ENCODE measurements at places on chromosomes 1 and 21. TPM values are rescaled to one million over a fixed set of nuclear protein-coding genes. Genes with fewer than 3 reads are reported as not detected.

The NCF2 gene
- total RNA-seq, result 4.3 TPM

The PTPN22 gene
- total RNA-seq, result 54.4 TPM

The LEFTY1 gene
- total RNA-seq, result not detected

The INTS7 gene
- 27.6 TPM for total RNA-seq

The PKLR gene
- total RNA-seq, result 0.14 TPM

The RGS1 gene
- 12.0 TPM for total RNA-seq

The LGR6 gene
- 0.14 TPM for total RNA-seq

The AMPD1 gene
- not detected for total RNA-seq

The SPRR2F gene
- not detected for total RNA-seq

The MYOG gene
- total RNA-seq, result not detected

The CCDC30 gene
- total RNA-seq, result 2.2 TPM

The TMPRSS15 gene
- total RNA-seq, result not detected

The DMRTA2 gene
- not detected for total RNA-seq

The COL18A1 gene
- total RNA-seq, result 4.3 TPM

The EEIG2 gene
- 5.3 TPM for total RNA-seq

The CMPK1 gene
- total RNA-seq, result 128 TPM

The TMEM79 gene
- total RNA-seq, result 11.0 TPM

The TIE1 gene
- total RNA-seq, result 0.49 TPM

The RPL11 gene
- total RNA-seq, result 1,417 TPM

The LYSMD1 gene
- total RNA-seq, result 3.8 TPM

The KIF26B gene
- total RNA-seq, result 0.25 TPM

The LRRC3 gene
- total RNA-seq, result 4.8 TPM

The NCMAP gene
- total RNA-seq, result 0.05 TPM

The NMNAT2 gene
- total RNA-seq, result not detected

The NHLH1 gene
- 0.46 TPM for total RNA-seq

The SLFNL1 gene
- 0.39 TPM for total RNA-seq

The STIL gene
- 69.9 TPM for total RNA-seq

The SHISA4 gene
- 0.27 TPM for total RNA-seq

The TSHB gene
- total RNA-seq, result not detected

The FNDC5 gene
- not detected for total RNA-seq

All from activated naive CD4-positive, alpha-beta T cell treated with anti-CD3 and anti-CD28 coated beads, Interleukin-2, amount 50 U/mL, for 72 hours (primary cell).